ENCODE measurements at places on chromosomes 13 and 19. TPM values are rescaled to one million over a fixed set of nuclear protein-coding genes. Genes with fewer than 3 reads are reported as not detected.

DNA sequence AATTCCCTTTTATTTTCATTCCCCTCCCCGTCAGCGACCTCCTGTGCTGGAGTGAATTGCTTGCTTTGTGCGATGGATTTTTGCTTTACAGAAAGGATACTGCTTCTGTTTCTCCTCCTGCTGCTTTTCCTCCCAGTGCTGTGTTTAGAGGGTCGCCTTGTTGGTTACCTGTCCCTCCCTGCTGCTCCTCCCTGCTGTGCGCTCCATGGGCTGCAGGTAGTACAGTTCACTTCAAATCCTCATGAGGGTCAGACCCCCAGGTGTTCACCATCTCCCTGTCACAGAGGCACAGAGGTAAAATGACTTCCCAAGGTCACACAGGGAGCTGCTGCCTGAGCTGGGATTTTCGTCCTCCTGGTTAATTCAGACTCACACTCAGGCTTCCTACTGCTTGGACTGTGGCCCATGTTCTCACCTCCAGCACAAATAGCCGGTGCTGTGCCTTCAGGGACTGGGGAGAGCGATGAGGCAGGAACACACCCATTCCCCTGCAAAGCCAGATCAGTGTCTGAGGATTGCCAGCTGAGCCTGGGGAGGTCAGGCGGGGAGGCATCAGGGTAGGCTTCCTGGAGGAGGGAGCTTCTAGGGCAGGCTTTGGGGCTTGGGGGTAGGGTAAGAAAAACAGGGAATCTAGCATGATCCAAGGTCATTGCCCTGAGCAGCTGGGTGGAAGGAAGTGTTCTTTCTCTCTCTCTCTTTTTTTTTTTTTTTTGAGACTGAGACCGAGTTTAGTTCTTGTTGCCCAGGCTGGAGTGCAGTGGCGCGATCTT lies 14.4 kb downstream of the BICRA start:
- DNase-seq = no peak

- no peak for DNase-seq
Observed at GRCh38 chr13:38514575-38514974, 164.9 kb downstream of the UFM1 start.

DNA sequence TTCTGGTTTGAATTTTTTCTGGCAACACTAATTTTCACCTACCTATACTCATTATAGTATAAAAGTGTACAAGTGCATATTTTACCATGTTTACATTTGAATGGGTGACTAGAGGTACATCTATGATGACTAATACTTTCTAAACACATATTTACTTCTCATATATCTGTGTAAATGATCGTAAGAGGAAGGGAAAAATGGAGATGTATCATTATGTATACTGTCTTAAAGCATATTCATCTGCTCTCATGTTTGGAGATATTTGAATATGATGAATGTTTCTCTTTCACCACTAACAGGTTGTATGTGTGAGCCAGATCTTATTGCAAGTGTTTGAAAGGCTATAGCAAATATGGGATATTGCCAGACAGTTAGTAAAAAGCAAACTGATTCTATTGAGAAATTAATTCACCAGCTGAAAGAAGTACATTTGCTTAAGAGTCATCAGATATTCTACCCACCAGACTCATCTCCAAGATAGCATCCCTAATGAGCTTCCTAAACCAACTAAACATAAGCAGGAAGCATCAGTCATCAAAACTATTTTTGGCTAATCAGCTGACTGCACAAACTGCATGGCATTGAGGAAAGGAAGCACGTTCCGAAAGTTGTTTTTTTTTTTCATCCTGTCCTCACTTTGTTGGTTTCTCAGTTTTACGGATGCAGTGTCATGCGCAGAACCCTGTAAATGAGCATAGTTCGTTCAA lies 738.2 kb downstream of the GPC5 start:
- DNase-seq = no peak

DNA sequence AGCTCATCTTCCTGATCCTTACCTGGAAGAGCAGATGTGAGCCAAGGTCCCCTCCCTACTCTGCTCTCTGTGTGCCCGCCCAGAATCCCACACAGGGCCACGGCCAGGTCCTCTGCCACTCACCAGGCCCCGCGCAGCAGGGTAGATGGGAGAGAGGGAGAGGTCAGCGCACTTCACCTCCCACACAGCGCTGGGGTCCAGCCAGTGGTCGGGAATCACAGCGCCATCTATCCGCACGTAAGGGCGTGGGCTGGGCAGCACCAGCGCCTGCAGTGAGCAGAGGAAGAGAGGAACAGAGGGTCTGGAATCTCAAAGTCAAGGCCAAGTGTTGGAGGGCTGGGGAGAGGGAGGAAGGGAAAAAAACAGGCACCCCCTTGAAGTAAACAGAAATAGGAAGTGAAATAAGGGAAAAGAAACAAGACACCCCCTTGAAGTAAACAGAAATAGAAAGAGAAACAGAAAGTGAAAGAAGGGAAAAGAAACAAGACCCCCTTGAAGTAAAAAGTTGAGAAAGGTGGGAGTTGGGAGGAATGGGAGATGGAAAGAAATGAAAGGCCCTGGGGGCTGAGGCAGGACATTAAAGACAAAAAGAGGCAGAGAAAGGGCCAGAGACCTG lies 7.0 kb upstream of the PLA2G4C start:
- no peak for DNase-seq

DNA sequence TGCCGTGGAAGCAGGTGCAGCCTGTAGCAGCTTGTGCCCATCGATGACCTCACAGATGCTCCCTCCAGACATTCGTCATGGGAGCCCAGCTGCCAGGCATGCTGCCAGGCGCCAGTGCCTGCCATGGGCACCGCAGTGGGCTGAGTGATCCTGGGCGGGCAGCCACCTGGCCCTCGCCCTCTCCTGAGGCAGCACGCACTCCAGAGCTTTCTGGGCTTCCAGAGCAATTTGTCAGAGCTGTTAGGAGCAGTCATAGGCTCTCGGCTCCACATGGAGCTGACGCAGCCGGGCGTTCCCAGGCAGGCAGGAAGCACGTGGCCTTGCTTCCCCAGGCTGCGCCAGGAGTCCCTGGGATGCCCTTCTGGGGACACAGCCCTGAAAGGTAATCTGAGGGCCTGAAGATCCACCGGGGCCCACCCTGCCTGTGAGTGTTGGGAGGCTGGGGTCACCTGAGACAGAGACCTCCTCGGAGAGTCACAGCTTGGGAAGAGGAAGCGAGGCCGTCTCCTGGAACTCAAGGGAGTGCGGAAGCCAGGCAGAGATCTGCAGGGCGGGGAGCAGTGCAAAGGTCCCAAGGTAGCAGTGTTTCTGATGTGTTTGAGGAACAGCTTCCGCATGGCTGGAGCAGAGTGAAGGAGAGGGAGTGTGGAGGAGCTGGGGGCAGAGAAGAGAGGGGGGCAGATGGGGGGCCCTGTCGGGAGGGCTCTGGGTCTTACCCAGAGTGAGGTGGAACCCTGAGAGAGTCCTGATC lies 50.6 kb downstream of the DPF1 start:
- DNase-seq = no peak

DNA sequence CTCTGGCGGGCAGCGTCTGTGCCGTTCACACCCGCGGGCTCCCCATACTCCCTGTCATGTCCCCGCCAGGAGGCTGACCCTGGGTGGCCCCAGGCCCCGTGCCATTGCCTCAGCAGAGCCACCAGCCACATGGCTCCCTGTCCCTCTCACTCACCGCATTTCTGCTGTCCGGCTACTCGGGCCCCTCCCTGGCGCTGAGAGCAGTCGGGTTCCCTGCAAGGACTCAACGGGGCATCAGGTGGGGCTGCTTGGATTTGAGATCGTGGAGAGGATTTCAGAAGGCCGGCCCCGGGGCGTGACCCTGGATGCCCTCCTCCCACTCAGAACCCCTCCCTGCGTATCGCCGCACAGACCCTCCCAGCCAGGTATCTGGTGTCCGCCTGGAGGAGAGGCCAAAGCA lies 142.1 kb downstream of the KDM4B start:
- DNase-seq = no peak

DNA sequence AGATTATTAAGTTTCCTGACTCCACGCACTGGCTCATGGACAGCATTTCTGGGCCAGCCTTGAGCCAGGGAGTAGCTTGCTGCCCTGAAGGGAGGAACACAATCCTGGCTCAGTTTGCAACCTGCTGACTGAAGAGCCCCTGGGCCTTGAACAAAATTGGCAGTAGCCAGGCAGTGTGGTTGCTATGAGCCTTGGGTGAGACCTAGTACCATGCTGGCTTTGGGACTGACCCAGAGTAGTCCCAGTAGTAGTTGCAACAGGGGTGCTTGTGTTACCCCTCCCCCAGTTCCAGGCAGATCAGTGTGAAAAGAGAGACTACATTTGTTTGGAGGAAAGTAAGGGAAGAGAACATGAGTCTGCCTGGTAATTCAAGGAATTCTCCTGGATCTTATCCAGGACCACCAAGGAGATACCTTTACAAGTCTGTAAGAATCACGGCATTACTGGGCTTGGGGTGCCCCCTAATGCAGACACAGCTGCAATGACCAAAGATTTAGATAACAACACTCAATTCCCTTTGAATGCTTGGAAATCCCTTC lies 22.0 kb downstream of the ITGBL1 start:
- DNase-seq = peak; percentile 47

CGB8 gene
- total RNA-seq = not detected

HIPK4 gene
- total RNA-seq = 0.72 TPM

DNA sequence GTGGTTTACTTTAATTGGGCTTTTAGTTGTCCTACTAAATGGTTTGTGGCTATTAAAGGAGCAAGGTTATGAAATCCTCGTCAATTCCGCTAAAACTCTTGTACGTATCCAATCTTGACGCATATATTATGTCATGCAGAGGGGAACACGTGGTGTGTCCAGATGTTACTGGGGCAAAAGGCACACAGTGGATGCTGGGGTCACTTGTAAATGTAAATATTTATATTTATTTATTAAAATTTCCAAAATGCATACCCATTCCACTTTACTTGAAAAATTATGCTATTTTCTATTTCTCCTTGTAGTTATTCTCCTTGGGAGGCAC lies 36.7 kb upstream of the SLC46A3 start:
- no peak for DNase-seq

DNA sequence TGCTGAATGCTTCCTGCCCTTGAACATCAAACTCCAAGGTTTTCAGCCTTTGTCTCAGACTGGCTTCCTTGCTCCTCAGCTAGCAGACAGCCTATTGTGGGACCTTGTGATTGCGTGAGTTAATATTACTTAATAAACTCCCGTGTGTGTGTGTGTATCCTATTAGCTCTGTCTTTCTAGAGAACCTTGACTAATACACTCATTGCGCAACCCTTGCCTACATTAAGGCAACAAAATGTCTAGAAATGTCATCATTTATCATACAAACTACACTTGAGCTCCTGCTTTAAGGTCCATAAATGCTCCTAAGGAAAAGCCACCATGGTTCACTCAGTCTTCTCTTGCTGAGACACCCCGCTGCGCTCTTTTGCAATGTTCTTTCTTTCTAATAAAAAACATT lies 2861.0 kb downstream of the PCDH9 start:
- DNase-seq = no peak

DNA sequence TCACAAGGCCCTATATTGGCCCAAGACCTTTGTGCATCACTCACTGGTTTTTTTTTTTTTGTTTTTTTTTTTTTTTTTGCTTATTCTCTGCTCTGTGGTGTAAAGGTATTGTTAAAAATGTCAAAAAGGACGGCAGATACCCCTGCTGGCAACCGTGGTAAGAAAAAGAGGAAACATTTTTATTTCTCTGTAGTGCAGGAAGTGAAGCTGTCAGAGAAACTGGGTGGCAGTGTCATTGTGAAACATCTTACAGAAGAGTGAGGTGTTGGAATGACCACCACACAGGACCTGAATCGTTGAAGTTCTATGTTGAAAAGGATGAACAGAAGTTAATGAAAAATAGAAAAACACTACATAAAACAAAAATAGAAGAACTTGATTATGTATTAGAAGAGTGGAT lies 346.4 kb downstream of the FGF9 start:
- DNase-seq = no peak

PCP2 gene
- total RNA-seq = not detected

- DNase-seq = no peak
Observed at GRCh38 chr19:27777726-27778125, 1435.2 kb downstream of the UQCRFS1 start.

ZNF66 gene
- total RNA-seq = 10.1 TPM

DNA sequence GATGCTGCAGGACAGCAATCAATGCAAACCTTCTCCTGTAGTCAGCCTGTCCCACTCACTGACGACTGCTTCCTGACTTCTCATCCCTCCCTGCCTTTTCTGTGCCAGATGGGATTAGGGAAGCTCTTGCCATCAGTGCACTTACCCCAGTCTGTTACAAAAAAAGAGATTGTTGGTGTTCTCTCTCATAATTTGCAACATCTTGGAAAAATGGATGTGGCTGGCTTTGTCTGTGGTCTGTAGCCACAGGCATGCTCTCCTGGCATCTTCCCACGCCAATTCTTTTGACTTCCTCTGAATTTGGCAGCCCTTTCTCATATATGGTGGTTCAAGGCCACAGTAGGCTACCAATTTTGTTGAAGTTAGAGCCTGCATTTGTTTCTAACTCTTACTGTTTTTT lies 11.6 kb upstream of the HTR2A start:
- no peak for DNase-seq

DHPS gene
- 36.4 TPM for total RNA-seq

DNA sequence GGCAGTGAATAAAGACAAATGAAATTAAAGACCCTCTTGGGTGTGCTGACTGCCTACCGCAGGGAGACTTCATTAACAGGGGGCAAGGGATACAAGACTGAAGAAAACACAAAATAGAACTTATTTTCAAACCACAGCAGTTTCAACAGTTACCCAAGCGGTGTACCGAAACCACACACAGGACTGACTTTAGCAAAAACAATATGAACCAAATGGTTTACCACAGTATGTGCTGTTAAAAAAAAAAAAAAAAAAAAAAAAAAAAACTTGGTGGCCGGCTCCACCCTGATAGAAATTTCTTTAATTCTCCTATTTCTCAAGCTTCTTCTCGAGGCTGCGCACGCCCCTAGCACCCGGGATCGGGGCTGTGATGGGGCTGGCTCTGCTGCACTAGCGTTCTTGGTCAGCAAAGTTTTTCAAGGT lies 42.6 kb downstream of the KLF2 start:
- DNase-seq = no peak

APLP1 gene
- total RNA-seq = 8.4 TPM

DNA sequence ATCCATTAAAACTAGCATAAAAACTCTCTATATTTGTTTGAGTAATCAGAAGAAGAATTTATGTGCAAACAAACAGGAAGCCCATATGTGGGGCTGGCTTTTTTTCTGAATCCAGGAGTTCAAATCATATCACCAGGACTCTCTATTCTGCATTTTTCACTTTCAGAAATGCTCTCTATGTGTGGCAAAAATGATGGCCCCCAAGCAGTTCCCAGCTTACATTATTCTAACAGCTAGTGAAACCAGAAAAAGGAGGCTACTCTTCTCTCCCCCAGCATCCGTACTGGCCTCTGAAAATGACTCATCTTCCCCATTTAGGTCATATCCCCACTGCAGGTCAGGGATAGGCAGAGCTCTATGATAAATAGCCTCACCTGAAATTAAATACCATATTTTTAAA lies 20.4 kb downstream of the RBM26 start:
- no peak for DNase-seq

CPAMD8 gene
- 11.3 TPM for total RNA-seq

- peak; percentile 36 for DNase-seq
Observed at GRCh38 chr19:28468701-28469459, 744.1 kb downstream of the UQCRFS1 start.

CEACAM4 gene
- not detected for total RNA-seq

- DNase-seq = no peak
Observed at GRCh38 chr19:33071887-33072286, 7.2 kb upstream of the RHPN2 start.

TICAM1 gene
- 4.6 TPM for total RNA-seq
